ENCODE measurements at places on chromosomes 11 and 22. TPM values are rescaled to one million over a fixed set of nuclear protein-coding genes. Genes with fewer than 3 reads are reported as not detected.

LDLRAD3 gene
- total RNA-seq = 3.5 TPM

KIAA1671 gene
- 38.3 TPM for total RNA-seq

TCN1 gene
- total RNA-seq = 20.5 TPM

NFAM1 gene
- not detected for total RNA-seq

ADORA2A gene
- total RNA-seq = not detected

UPK3A gene
- not detected for total RNA-seq

CTR9 gene
- 14.8 TPM for total RNA-seq

DDTL gene
- not detected for total RNA-seq

NRIP3 gene
- 1.8 TPM for total RNA-seq

All from airway epithelial cell (primary cell).